Activated CD4-positive, alpha-beta T cell treated with anti-CD3 and anti-CD28 coated beads for 1 hour (primary cell): ENCODE measurements at places on chromosomes 7 and 10.

DNA sequence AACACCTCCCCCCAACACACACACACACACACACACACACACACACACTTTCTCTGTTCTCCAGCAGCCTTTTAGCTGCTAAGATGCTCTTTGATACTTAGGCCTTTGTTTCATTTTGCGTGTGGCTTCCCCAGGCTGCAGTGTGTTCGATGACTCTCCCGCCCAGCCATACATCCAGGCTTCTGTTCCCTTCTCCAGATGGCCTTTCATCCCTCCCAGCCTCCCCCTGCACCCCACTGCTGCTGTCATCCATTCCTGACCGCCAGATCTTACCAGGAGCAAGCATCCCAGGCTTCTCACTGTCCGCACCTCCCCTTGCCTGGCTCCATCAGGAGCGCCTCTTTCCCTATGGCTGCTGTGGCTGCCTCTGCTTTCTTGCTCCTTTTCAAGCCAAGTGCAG, 77.8 kb upstream of the PPIF start:
- no peak for DNase-seq

DNA sequence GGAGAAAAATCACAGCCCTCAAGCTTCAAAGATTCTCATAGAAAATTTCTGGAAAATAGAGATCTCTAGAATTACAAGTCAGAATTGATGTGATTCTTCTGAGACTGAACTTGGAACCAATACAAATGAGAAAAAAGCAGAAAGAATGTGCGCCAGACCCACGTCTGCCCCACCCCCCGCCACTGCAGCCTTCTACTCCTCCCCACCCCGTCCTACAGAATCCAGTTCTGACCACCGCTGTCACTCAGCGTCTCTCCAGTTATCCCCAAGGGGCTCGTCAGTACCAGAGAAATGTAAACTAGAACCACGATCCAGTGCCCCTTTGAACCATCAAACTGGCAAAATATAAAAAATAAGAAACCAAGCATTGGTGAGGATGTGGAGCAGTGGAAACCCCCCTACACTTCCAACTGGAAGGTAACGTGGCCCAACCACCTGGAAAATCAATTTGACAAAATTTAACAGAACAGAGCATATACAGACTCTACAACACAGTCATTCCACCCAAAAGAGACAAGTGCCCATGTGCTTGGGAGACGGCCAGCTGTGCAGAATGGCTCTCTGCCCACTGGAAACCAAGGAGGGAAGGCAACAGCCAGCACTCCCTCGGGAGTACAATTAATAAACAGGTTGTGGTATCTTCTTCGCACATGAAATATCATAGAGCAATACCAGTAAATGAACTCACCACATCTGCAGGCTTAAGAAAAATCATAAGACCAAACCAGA, 397.9 kb downstream of the TNS3 start:
- DNase-seq = no peak

DNA sequence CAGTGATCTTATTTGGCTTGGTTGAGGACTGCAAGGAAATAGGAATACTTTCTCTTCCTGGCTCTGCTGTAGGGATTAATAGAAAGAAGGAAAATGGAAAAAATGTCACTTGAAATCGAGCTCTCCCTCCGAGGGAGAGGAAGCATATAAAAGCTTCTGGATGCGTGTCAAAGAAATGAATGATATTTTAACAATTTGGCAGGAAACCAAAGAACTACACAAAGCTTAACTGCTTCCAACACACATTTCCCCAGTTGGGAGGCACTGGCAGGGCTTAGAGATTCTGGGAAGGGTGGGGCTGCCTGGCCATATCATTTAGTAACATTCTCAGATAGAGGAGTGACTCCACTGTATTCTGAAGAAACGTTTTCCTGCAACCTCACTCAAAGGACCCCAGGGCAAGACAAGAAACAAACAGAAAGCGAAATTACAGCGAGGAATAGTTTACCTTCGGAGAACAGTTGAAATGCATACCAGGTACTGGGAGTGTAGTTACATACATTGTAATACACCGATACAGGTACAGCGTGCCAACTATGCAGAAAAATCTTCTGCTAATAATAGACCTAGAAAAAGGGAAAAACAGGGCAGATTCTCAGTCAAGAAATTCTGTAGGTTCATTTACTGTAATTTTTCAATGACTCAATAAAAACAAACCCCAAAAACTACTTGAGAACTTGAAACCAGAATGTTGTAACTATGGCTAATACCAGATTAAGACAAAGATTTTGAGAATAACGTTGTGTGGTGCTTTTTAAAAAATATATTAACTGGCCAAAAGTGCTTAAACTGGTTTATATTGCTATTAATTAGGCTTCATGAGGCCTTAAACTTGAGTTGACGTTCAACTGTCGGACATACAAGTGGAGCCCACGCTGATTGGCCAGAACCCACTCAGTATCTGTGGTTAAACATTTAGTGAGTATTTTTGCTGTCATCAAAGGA, 75.7 kb upstream of the ASAH2 start:
- DNase-seq = no peak

DNA sequence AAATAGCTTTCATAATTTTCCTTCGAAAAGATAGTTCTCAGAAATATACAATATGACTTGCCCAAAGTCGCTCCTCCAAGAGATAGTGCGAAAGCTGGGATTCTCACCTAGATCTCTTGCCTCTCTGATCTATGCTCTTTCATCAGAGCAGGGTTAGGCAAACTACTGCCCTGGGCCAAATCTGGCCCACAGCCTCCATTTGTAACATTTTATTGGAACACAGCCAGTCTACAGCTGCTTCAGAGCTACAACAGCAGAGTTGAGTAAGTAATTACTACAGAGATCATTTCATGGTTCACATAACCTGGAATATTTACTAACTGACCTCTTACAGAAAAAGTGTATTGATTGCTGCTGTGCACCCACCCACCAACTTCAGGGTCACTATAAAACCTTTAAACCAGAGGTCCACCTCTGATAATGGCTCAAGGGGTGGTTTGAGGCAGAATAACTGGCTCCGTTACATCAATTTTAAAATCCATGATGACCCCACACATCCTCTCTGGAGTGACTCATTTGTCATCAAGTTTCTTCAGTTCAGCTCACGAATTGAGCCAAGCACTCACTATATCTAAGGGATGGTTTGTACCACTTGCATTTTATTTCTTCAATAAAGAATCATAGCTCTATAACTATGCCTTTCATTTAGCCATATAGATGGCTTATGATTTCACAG, 1019.0 kb downstream of the XPNPEP1 start:
- DNase-seq = no peak

DNA sequence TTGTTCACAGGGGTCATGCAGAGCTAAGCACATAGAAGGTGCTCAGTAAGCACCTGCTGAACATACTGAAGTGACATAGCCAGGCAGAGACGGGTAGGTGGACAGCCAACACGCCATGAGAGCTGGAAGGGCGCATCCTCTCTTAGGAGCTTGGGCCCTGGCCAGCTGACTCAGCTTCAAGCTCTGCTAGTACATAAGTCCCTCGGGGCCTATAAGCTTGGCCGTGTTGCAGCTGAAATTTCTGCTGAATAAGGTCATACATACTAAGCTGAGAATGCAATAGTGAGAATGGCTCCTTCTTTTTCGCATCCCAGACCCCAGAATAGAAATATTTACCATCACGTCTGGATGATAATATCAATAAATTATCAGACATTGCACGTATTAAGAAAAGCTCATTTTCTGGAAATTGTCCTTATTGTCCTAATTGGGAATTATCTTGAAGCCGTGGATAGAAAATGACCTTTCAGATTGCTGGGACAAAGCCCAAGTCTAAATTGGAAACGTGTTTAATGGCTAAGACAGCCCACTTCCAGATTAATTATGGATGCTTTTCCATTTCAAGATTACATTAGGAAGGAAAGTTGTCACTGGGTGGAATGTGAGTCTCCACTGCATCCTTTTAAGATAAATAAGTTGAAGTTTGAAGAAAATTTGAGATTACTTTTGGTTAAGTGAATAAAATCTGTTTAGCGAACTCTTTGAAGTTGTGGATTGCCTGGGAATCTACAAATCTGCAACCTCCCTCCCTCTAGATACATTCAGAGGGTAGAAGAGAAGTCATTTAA, 287.1 kb upstream of the C7orf33 start:
- DNase-seq = no peak

DNA sequence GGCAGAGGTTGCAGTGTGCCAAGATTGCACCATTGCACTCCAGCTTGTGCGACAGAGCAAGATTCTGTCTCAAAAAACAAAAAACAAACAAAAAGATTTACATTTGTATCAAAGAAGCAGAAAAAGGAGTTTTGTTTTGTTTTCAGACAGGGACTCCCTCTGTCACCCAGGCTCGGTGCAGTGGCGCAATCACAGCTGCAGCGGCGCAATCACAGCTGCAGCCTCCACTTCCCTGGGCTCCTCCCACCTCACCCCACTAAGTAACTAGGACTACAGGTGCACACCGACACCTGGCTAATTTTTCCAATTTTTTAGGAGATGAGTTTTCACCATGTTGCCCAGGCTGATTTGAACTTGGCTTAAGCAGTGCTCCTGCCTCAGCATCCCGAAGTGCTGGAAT, 1.8 kb downstream of the ARMC10 start:
- DNase-seq = no peak

GRCh38 chr7:134339475-134339874, 22.7 kb upstream of the SLC35B4 start:
- no peak for DNase-seq

DNA sequence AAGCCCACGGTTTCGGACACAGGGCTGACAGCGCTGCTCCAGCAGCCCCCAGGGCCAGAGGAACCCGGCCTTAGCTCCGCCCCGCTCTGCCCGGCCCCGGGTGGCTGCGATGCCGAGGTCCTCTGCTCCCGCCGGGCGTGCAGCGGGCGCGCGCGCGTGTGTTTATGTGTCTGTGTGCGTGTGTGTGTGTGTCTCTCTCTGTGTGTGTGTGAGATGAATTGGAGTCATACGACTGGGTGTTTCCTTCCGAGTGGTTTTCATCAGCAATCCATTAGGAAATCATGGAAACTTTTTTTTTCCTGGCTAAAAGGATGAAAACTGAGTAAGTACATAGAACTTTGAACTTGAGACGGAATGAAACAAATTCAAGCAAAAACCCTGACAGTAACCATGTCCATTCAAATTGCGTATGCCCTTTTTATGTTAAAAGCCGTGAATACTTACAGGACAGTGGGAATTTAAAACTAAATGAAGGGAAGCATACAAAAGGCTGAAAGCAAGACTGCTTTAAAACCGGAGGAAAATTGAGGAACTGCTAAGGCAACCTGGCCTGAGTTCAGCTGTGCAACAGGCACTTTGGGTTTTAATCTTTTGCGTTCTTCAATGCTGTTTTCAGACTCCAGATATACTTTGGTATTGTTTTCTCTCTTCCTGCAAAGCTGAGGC, at the start of gene CPED1:
Gene CPED1, plus strand, starts transcription at position 121 of the 666 bp plus-strand sequence. CDS start 911 bp downstream, outside the sequence.
- no peak for DNase-seq

DNA sequence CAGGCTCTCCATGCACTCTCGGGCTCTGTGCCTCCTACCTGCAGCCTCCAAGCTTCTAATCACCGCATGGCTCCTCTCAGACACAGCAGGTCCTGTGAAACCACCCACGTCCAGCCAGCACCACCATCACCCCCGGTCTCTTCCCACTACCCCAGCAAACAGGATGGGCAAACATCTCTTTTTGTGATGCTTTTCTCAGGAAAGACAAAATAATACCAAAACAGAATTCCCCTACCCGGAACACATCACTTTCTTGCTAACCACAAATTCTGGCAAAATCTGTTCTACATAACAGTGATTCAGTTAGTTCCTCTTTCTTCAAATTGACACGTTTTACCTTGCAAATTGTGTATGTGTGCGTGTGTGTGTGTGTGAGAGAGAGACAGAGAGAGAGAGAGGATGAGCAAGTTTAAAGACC, 6.5 kb downstream of the SNX8 start:
- no peak for DNase-seq

- no peak for DNase-seq
These were observed 133.8 kb upstream of the PLXNA4 start for GRCh38 chr7:132709971-132710567.

DNA sequence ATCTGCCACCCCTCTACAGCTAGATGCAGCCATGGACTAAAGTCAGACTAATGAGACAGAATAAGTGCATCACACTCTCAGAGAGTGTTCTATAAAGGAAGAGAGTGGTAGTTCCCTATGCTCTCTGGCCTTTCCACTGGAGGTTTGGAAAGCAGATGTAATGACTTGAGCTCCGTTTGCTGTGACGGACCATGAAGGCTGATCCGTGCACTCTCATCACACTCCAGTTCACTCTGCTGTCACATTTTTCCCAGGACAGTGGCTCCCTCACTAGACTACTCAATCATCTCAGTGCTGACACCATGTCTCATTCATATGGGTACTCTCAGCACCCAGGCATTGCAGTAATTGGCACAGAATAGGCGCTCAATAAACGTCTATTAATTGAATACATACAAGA, 20.4 kb downstream of the TRDMT1 start:
- DNase-seq = no peak

GRCh38 chr10:70561070-70561469, 41.5 kb downstream of the PRF1 start:
- DNase-seq = no peak

- DNase-seq = no peak
These were observed 10.9 kb downstream of the PDZD8 start for GRCh38 chr10:117364110-117364960.

GRCh38 chr10:115049960-115050359, 43.2 kb upstream of the ATRNL1 start:
- no peak for DNase-seq

GRCh38 chr10:48300556-48300955, 5.9 kb upstream of the MAPK8 start:
- no peak for DNase-seq

GRCh38 chr10:101227429-101228152, 1.7 kb downstream of the LBX1 start:
- no peak for DNase-seq

- no peak for DNase-seq
These were observed 108.1 kb downstream of the GPR26 start for GRCh38 chr10:123774132-123774742.

GRCh38 chr10:13615650-13616300, 29.0 kb downstream of the PRPF18 start:
- no peak for DNase-seq

DNA sequence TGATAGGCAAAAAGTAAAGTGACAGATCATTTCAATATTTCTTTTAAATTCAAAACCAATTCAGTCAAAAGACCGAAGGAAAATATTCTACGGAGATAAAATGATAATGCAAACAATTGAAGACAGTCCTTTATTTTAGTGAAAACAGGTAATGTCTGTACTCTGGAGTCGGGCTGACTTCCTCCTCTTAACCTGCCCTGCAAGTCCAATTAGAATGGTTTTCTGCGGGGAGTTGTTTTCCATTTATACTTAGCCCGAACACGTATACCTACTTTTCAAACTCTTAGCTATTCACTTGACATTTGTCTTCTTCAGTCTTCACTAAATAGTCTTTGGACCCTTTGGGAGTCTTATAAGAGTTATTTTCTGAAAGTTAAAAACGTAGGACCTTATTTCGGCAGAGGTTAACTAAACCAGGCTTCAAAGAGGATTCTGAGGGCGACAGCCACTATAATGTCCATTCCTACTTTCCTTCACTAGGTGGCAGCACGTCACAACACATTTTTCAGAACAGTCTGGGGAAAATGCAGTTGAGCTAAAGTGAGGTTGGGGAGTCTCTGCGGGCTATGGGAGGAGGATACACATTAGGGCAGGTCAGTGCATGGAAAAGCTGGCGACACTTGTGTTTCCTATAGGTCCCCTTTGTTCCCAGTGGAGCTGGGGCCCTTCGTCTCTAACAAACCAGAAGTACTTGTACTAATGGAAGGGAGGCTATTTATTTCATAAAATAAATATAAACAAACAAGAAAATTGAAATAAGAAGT, 472.0 kb downstream of the KCNMA1 start:
- no peak for DNase-seq
